ENCODE measurements at places on chromosomes 12 and 14. TPM values are rescaled to one million over a fixed set of nuclear protein-coding genes. Genes with fewer than 3 reads are reported as not detected.

Gene ANP32D
- total RNA-seq: not detected

Gene NOVA1
- 110 TPM for total RNA-seq

Gene KRT7
- not detected for total RNA-seq

Gene CHGA
- 59.1 TPM for total RNA-seq

Gene ADGRD1
- 5.1 TPM for total RNA-seq

Gene SPRING1
- 48.7 TPM for total RNA-seq

Gene MYO1H
- 1.4 TPM for total RNA-seq

Gene FOXN4
- total RNA-seq: 0.23 TPM

Gene TCL1B
- total RNA-seq: not detected

Gene PTPRO
- total RNA-seq: 126 TPM

Gene ENDOU
- total RNA-seq: not detected

Gene IQSEC3
- 11.1 TPM for total RNA-seq

Gene KCNA1
- total RNA-seq: 6.7 TPM

Gene LALBA
- not detected for total RNA-seq

Gene LYZ
- total RNA-seq: 7.4 TPM

Gene CLEC14A
- total RNA-seq: 5.3 TPM

Gene MIP
- total RNA-seq: not detected

Gene CLEC4D
- total RNA-seq: not detected

Gene OTOGL
- total RNA-seq: 0.46 TPM

Gene MYH6
- under 0.01 TPM for total RNA-seq
